Astrocyte (in vitro differentiated cells and primary cell): ENCODE measurements at places on chromosomes 12 and 14. TPM values are rescaled to one million over a fixed set of nuclear protein-coding genes. Genes with fewer than 3 reads are reported as not detected.

Gene MEG3
- total RNA-seq: not detected in 2 replicates

DNA sequence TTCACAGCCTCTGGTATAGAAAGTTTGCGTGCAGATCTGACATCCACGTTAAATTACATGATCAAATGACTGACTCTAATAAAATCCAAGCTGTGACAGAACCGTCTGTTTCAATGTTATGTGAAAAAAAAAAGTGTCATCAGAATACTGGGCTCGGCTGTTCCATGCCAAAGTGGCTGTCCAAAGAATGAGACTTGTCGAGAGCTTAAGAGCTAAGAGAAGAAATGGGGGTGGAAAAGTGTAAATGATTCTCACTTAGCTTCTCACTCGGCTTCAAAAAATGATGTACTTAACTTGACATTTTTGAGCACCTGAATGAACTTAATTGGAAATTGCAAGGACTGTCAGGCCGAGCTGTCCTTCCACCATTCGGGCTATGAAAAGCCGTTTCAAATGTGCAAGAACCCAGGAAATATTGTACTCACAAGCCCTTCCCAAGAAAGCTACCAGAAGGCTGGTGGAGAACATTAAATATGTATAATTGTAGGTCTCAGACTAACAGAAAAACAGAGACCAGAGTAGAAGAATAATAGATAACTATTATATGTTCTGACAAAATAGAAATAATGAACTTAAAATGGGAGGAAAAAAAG, 78.0 kb downstream of the DIO3 start:
- H3K27me3 ChIP-seq: peaks cover 18% of the 10 kb centered on the region
- DNase-seq: no peak
- H3K4me1 ChIP-seq: no peaks in the 10 kb centered on the region
- no peaks in the 10 kb centered on the region for H3K36me3 ChIP-seq
- H3K27ac ChIP-seq: no peak overlapping the region
- no peak overlapping the region for H3K4me3 ChIP-seq

DNA sequence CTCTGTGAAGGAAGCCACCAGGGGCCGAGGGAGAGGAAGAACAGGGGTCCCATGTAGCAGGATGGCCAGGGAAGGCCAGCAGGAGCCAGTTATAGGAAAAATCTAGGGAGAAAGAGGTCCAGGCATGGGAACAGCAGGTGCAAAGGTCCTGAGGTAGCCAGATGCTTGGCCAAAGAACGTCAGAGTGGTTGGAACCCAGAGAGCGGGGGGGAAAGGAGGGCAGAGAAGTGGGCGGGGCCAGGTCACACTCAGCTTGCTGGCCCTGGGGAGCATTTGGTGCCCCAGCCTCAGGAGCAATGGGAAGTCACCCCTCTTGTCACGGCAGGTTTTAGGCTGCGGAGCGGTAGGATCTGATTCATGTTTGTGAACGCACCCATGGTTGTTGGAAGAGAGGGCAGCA, 180.5 kb downstream of the PHETA1 start:
- H3K36me3 ChIP-seq: no peaks in the 10 kb centered on the region
- no peak overlapping the region for H3K4me3 ChIP-seq
- H3K27ac ChIP-seq: no peak overlapping the region
- H3K27me3 ChIP-seq: peaks cover 15% of the 10 kb centered on the region
- DNase-seq: no peak

DNA sequence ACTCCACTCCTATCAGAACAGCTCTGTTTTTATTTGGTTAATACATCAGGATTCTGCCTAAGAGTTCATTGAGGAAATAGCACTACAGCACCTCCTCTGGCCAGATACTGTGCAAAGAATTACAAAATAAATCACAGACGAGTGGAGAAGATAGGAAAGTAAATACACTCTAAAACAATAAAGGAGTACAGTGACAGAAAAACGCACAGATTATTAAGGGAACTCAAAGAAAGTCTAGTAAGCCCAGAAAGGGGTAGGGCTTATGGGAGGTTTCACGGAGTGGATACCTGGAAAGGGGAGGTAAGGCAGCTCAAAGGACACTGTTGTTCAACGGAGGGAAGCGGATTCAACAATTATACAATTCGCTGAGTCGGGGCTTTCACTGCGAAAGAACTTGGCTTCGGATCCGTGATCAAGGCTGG, 5.5 kb downstream of the OR10AD1 start:
- peak overlapping the region; percentile 16 for H3K27ac ChIP-seq
- peaks cover 13% of the 10 kb centered on the region for H3K27me3 ChIP-seq
- H3K4me1 ChIP-seq: peaks cover 12% of the 10 kb centered on the region
- peak overlapping the region; percentile 84 for H3K4me3 ChIP-seq
- H3K36me3 ChIP-seq: no peaks in the 10 kb centered on the region

Gene KRT77
- not detected in 2 replicates for total RNA-seq

DNA sequence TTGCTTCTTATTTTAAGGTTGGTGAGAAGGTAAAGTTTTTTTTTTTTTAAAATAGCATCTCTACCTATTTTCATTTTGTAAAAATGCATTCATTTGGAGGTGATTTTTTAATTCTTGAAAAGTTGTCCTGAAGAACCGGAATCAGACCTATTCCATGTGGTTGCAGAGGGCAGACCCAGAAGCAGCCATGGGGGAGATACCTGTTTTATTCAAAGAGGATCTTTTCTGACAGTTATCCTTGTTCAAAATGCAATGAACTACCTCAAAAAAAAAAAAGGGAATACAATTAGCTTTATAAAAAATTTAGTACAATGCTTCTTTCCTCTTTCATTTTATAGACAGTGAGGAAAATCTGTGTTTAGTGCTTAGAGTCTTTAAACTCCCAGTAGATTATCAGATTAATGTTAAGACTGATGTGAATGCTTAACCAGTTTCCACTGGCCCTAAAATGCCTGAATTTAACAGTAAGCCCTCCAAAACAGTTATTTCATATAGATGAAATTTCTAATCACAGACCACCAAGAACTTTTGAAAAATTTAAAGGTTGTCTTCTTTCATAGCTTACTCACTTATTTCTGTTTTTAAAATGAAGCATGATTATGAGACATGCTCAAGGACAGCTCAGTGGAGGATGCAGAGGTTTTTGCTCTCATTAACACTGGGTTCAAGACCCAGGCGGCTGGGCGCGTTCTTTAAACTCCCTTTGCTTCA, 8.6 kb upstream of the NEMF start:
- no peak for DNase-seq
- peak overlapping the region; percentile 79 for H3K4me3 ChIP-seq
- H3K27ac ChIP-seq: peak overlapping the region; percentile 97
- no peaks in the 10 kb centered on the region for H3K27me3 ChIP-seq

Gene CBLN3
- 3.9 and 5.4 TPM in 2 replicates for total RNA-seq

- H3K4me1 ChIP-seq: peaks cover 8% of the 10 kb centered on the region
- H3K27me3 ChIP-seq: no peaks in the 10 kb centered on the region
- H3K27ac ChIP-seq: peak overlapping the region; percentile 78
- no peaks in the 10 kb centered on the region for H3K36me3 ChIP-seq
- no peak for DNase-seq
Measured at GRCh38 chr12:89525305-89525823, 483 bp downstream of the POC1B start.

Gene HSPA2
- 2.8 and 3.5 TPM in 2 replicates for total RNA-seq

DNA sequence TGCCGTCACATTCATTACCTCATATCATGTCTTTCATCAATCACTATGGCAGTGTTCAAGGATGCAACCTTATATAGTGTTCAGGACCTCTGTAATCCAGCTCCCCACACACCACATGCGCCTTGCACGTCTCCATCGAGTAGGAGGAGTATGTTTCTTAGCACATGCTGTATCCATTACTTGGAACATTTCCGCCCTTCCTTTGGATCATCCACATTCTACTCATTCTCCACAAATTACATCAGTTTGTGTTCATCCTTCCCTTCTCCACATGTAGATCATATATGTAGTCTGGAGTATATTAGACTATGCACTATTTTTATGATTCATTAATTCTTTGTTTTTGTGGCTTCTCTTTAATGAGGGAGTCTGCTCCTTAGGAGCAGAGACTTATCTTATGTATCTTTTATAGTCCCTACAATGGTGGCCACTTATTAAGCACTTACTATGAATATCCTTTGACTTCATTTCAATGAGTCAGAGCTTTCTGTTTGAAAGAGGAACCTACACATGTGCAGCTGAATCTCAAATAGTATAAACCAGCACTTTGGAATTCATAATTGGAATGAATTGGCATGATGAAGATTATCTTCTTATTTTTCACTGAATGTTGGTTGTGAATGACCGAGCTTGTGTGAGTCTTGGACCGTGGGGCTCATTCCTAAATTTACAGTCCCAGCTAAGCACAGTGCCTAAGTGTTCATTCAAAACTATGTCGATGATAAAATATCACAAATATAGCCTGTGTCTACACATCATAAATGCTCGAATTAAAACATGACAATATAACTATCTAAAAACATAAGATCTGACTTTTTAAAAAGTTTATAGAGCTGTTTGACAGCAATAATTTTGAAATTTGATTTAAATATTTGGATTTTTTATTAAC, 30.2 kb upstream of the NPAS3 start:
- no peak for DNase-seq
- no peaks in the 10 kb centered on the region for H3K27me3 ChIP-seq
- no peaks in the 10 kb centered on the region for H3K36me3 ChIP-seq
- H3K4me1 ChIP-seq: no peaks in the 10 kb centered on the region
- H3K4me3 ChIP-seq: no peak overlapping the region

- peak; percentile 76 for DNase-seq
- peaks cover 11% of the 10 kb centered on the region for H3K36me3 ChIP-seq
- no peaks in the 10 kb centered on the region for H3K27me3 ChIP-seq
- peaks cover 6% of the 10 kb centered on the region for H3K4me1 ChIP-seq
- no peak overlapping the region for H3K27ac ChIP-seq
Measured at GRCh38 chr14:71701990-71702389, 230.2 kb upstream of the RGS6 start.

- no peak for DNase-seq
- H3K4me1 ChIP-seq: peaks cover 11% of the 10 kb centered on the region
- H3K36me3 ChIP-seq: no peaks in the 10 kb centered on the region
- peak overlapping the region; percentile 91 for H3K27ac ChIP-seq
- H3K4me3 ChIP-seq: peak overlapping the region; percentile 91
- H3K27me3 ChIP-seq: no peaks in the 10 kb centered on the region
Measured at GRCh38 chr12:45217846-45218245, 2.0 kb downstream of the ANO6 start.

DNA sequence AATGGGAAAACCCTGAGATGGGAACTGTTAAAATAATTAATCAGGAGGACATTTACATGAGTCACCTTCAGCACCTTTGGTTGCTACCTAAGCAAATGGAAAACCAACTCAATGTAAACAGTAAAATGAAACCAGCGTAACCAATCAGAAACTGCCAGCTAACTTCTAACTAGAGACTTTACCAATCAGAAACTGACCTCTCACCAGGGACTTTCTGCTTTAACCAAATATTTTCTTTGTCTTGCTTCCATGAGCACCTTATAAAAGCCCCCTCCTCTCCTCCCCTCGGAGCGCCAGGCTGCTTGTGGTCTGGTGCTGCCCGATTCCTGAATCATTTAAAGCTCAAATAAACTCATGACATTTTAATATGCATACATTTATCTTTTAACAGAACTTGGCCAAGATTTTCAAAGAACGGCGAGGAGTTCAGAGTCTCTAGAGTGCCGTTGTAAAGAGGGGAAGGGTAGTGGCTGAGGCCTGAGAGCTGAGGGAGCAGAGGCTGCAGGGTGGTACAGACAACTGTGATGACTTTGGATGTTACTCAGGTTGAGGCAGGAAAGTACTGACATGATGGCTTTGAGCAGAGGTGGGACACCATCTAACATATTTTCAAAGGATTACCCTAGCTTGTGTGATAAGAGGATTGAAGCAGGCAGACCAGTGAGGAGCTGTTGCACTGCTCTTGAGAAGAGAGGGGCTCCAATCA, 183.6 kb downstream of the CRADD start:
- H3K27ac ChIP-seq: no peak overlapping the region
- no peaks in the 10 kb centered on the region for H3K4me1 ChIP-seq
- H3K4me3 ChIP-seq: no peak overlapping the region
- DNase-seq: peak; percentile 23

DNA sequence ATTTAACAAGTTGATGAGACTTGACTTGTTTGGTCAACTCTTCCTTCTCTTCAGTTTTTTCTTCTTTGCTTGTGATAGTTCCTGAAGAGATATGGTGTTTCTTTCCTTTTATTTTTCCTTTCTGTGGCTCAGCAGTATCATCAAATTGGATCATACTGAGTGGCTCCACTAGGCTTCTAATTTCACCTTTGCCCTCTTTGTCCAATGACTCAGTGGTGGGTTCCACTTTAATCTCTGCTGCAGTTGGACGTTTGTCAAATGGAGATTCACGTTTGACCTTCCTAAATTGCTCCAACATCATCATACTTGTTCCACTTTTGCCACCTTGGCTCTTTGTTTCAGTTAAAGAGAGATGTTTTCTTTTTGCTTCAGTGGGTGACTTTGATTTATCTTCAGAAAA, 41.5 kb downstream of the FAM186A start:
- H3K4me1 ChIP-seq: no peaks in the 10 kb centered on the region
- H3K27me3 ChIP-seq: no peaks in the 10 kb centered on the region
- no peak overlapping the region for H3K27ac ChIP-seq
- DNase-seq: no peak
- no peaks in the 10 kb centered on the region for H3K36me3 ChIP-seq
- H3K4me3 ChIP-seq: no peak overlapping the region

- no peak overlapping the region for H3K4me3 ChIP-seq
Measured at GRCh38 chr12:131511391-131511802, 199.5 kb upstream of the SFSWAP start.

DNA sequence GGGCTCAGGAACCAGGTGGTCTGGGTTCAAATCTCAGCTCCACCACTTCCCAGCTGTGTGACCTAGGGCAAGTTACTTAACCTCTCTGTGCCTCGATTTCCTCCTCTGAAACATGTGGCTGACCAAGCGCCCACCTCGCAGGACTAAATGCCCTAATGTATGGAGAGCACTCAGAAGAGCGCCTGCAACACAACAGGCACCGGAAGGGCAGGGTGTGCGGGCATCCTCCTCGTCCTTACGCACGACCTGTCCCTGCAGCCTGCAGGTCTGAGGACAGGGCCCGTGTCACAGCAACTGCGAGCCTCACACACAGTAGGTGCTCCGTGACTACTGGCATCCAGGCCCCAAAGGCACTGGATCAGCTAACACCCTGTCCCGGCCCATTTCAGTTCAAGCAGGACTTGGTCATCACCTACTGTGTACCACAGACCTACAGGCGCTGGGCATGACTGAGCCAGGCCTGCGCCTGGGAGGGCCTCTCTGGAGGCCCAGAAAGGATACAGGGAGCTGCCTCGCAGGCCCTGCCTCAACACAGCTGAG, 131.5 kb downstream of the NCOR2 start:
- no peak for DNase-seq
- H3K27me3 ChIP-seq: no peaks in the 10 kb centered on the region
- no peak overlapping the region for H3K27ac ChIP-seq
- no peak overlapping the region for H3K4me3 ChIP-seq
- no peaks in the 10 kb centered on the region for H3K36me3 ChIP-seq

DNA sequence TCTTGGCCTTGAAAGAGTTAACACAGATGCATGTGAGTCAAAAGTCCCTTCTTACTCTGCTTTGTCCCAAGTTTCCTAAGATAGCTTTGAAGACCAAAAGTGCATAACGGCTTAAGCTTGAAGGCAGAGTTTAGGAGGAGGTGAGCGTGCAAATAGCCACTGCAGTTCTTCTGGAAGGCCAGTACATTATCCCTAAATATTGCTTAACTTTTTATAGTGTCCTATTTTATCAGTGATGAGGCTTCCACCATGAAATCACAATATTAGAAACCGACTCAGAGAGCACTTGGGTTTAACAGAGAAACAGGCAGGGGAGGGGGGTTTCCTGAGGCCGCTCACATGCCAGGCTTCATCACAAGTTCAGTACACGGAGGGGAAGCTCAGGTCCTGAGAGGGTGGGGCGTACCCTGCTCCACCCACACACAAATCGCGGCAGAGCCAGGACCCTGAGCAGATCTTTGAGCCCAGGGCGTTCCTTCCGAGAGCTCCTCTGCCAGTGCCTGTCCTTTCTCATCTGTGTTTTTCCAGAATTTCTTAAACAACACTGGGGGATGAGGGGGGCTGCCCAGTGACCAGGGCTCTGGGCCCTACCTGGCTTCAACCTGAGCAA, 26.8 kb upstream of the BDKRB2 start:
- H3K4me1 ChIP-seq: no peaks in the 10 kb centered on the region
- no peak overlapping the region for H3K27ac ChIP-seq
- H3K27me3 ChIP-seq: peaks cover 2% of the 10 kb centered on the region
- DNase-seq: no peak
